ENCODE measurements at places on chromosomes 6 and 20.

DNA sequence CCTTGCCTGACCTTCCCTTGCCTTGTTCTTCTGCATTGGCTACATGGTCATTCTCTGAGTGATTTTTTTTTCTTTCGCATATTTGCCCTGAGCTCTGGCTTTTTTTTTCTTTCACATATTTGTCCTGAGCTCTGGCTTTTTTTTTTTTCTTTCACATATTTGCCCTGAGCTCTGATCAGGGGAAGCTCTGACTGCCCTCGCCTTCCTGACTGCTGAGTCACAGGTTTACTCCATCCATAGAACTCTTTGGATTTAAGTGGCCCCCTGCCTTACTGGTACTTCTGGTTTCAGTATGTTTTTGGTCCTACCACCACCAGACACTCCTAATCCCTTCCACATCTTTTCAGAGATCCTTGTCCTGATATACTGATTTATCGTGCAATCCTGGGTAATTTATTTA is 201.1 kb downstream of the OGFRL1 start:
- no peak for DNase-seq

GRCh38 chr6:153210083-153210482 is 79.0 kb upstream of the RGS17 start:
- no peak for DNase-seq

GRCh38 chr6:80550281-80550680 is 443.8 kb downstream of the BCKDHB start:
- DNase-seq: no peak

DNA sequence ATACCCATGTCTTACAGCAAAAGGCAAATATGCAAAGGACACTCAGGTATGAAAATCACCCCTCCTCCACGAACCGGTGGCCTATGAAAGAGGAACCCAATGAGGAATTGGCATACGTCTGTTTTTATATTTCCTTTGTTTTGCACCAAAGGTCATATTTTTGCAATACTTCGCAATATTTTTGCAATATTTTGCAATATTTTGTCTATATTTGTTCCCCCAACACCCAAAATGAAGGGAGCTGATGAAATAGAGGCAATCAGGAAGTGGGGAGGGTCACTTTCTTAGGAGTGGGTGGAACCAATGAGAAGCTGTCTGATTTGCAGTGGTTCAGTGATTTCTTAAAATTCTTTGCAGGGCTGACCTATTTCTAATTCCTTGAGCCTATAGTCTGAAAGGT is 296.8 kb upstream of the TSHZ2 start:
- no peak for DNase-seq

DNA sequence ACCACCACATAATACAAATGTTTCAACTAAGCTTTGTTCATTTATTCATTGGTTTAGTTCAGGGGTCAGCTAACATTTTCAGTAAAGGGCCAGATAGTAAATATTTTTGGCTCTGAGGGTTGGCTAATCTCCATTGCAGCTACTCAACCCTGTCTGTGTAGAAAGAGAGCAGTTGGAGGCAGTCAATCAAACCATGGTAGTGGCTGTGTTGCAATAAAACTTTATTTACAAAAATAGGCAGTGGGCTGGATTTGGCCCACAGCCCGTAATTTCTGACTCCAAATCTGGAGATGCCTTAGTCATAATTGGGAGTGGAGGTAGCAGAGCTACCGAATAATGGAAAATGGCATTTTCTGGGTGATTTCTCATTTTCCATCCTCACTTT is 242.5 kb upstream of the ZFP64 start:
- no peak for DNase-seq

GRCh38 chr6:30748851-30749540 is 4.6 kb upstream of the IER3 start:
- no peak for DNase-seq

DNA sequence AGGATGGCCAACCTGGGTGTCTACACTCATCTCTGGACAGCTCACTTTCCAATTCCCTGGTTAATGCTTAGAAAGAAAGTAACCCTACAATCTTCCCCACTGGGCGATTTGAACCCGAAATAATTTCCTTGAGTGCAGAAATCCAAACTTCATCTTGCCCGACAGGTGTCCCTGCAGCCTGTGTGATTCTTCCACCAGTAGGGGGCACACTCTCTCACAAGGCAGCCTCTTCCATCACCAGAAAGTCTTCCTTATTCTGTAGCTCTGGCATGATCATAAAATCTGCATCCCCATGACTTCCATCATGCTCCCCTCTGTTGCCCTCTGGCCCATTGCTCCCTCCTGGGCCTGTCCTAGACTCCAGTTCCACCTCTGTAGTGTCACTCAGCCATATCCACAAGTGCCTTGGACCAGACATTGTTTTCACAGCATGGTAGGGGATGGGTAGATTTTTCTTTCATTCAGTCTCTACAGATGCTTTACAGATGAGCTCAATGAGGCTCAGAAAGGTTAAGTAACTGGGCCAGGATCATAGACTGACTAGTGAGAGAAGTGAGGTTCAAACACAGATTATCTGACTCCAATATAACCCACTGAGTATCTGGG is 170.4 kb upstream of the SPTLC3 start:
- peak; percentile 17 for DNase-seq

GRCh38 chr6:44192428-44193041 is 24.2 kb upstream of the MYMX start:
- no peak for DNase-seq

- no peak for DNase-seq
Measured at GRCh38 chr20:2342243-2342642, 38.5 kb upstream of the TGM6 start.

DNA sequence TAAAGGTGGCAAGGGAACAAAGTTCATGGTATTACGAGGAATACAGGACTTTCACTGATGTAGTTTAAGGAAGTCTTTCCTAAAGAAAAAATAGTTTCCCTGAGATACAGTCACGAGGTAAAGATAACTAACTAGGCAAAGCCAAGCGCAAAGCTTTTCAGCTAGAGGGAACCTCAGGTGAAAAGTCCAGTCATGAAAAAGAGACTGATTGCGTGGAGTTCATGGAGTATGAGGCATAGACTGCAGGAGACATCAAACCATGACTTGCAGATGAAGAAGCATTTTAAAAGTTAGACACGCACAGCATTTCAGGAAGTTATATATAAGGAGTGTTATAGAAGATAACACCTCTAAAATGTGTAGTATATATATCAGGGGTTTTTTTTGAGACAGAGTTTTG is 205.6 kb upstream of the ZNF184 start:
- no peak for DNase-seq
